ENCODE measurements at places on chromosomes 6 and 20.

DNA sequence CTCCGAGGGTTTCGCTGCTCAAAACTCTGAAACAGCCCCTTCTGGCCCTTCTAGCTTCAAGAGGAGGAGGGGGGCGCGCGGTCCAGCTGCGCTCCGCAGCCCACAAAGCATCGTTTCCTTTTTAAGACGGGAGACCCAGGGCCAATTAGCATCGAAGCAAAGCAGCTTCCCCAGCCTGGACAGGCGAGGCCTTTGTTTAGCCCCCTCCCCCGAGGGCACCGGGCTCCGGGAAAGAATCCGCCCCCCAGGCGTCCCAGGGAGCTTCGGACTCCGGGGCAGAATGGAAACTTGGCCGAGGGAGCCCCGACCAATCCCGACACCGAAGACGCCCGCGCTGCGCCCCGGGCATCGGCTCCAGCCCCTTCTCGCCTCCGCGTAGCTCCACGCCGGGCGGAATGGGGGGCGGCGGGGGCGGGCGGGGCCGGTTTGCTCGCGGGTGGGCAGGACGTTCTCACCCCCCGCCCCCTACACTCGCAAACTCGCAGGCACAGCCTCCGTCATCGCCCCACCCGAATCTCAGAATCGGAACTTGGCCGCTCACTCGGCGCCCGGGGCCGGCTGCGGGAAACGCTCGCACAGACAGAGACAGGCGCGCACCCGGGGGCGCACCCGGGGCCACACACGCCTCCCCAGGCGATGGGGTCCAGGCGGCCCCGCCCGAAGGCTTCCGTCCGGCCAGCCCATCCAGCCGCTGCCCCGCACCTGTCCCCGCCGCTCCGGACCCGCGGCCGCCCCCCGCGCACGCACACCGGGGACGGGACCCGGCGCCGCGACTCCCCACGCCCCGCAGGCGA, 628 bp downstream of the NKAIN4 start:
- DNase-seq: no peak

DNA sequence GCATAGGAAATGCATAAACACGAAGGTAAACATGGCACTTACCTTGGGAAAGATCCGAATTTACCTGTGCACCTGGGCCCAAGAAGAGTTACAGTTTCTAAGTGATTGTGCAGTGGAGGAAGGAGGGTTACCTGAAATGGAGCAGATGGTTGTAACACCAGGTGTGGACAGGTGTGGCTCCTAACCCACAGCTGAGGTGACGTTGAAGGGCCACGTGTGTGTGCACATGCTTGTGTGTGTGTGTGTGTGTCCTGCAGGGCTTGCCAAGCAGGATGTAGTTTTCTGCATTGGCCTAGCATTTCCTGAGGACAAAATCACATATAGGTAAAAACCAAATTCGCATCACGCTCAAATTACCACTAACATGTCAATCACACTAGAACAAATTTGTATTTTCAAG, 240.8 kb downstream of the ANKRD60 start:
- DNase-seq: no peak

- DNase-seq: no peak
Observed at GRCh38 chr6:8829796-8830195, 394.5 kb upstream of the SLC35B3 start.

GRCh38 chr20:58452667-58453255, 62.4 kb downstream of the APCDD1L start:
- no peak for DNase-seq

DNA sequence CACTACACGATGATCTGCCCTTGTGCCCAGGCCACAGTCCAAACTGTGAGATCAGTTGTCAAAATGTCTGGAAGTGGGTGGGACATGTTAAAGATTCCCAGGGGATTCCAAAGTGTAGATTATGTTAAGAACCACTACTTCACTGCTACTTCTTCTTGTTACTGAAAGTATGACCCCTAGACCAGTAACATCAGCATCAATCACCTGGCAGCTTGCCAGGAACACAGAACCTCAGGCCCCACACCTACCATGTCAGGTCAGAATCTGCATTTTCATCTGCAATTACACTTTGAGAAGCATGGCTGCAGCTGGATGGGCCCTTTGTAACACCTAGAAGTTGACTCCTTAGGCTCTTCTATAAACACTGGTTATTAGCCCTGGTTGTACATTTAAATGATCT, 36.1 kb downstream of the RFPL4B start:
- DNase-seq: no peak

DNA sequence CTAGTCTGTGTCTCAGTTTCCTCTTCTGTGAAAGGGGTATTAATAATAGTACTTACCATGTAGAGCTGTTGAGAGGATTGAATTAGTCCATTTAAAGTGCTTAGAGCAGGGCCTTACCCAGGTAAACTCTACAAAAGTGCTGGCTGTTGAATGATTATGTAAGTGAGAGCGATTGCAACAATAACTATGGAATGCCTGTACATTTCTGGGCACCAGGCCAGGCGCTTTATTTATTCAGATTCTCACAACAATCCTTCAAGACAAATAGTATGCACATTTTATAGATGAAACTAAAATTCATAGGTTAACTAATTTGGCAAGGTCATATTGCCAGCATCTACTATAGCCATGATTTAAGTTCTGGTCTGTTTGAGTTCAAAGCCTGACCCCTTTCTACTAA, 78.3 kb upstream of the MMS22L start:
- DNase-seq: no peak

DNA sequence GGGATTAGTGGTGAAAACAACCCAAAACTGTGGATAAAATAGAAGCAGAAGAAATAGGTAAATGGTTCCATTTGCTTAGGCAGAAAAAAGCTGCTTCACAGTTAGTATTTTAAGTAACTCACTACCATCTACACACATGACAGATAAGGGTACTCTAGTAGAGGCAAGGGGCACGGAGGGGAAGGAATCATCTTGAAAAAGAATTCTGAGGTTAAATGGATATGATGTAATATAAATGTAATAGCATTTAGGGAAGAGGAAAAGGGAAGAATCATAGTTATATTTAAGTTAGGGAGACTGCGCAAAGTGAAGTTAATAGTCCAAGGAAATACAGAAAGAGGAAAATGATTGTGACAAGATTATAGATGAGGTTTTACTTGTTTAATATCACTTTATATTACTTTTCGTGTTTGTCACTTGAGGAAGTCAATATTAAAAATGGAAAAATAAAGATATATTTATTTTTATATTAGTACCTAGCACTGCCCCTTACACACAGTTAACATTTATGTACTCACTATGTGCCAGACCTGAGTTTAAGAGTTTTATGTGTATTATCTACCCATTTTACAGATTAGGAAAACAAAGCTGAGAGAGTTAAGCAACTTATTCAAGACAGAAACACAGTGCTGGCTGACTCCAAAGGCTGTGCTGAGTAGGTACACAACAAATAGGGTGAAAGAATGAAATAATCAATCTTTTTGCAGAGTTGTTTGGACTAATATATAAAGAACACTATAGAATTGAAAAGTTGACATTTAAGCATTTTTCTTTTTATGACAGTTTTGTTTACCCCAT, 128.1 kb downstream of the REV3L start:
- no peak for DNase-seq

GRCh38 chr6:116561377-116562018, 7.9 kb downstream of the CALHM4 start:
- peak; percentile 46 for DNase-seq

- DNase-seq: no peak
Observed at GRCh38 chr6:155313602-155314091, 637 bp downstream of the TFB1M start.

GRCh38 chr6:155197932-155198331, 65.9 kb upstream of the CLDN20 start:
- no peak for DNase-seq

GRCh38 chr6:119034827-119035458, 43.5 kb downstream of the FAM184A start:
- DNase-seq: no peak

DNA sequence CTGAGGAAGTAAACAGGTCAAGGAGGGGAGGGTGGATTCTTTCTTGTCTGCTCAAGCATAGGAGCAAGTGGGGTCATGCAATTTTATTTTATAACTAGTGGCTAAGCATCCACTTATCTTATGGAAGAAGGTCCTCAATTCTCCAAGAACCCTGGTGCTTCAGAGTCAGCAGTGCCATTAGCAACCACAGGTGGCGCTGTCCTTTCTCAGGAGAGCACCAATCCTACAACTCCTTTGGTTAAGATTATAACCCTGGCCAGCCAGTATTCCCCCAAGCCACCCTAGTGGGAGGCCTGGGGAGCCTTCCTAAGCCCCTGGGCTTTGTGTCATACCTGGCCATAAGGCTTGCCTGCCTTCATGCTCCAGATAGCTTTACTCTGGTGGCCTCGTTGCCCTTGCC, 60.7 kb downstream of the PCSK2 start:
- DNase-seq: no peak

DNA sequence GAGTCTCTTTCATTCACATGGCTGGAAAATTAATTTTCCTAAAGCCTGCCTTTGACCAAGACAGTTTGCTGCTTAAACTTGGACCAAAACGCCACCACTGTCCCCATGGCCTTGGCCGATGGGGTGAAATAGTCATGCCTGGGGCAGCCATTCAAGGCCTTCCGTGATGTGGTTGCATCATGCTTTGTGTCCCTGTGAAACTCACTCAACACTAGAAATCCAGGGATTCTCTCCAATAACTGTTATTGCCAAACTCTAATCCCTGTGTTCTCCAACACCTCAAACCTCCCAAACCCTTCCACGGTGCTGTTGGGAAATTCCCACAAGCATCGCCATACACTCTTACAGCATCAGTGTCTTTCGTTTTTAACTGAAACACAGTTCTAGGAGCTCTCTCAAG, 1.4 kb upstream of the TXNDC5 start:
- no peak for DNase-seq

GRCh38 chr20:4674672-4675071, 47.0 kb upstream of the PRND start:
- no peak for DNase-seq

- no peak for DNase-seq
Observed at GRCh38 chr20:16476032-16476431, 97.2 kb downstream of the KIF16B start.

DNA sequence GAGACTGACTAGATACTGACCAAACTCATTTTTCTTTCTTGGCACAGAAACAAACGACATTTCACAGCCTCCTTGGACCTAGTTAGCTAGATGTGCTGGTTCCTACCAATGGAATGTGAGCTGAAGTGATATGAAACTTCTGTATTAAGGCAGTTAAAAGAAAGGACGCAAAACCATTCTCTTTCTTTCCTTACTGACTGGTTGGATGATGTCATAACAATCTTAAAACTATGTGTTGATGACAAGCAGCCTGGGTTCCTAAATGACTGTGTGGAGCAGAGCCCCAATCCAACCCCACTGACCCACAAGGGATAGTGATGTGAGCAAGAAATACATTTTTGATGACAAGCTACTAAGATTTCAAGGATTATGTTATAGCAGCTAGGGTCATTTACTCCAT, 35.6 kb downstream of the CEP162 start:
- no peak for DNase-seq

- no peak for DNase-seq
Observed at GRCh38 chr6:454148-454991, 62.8 kb downstream of the IRF4 start.

GRCh38 chr20:3101737-3102574, 17.4 kb upstream of the AVP start:
- DNase-seq: no peak

GRCh38 chr20:1062334-1063010, 55.9 kb upstream of the PSMF1 start:
- DNase-seq: no peak

DNA sequence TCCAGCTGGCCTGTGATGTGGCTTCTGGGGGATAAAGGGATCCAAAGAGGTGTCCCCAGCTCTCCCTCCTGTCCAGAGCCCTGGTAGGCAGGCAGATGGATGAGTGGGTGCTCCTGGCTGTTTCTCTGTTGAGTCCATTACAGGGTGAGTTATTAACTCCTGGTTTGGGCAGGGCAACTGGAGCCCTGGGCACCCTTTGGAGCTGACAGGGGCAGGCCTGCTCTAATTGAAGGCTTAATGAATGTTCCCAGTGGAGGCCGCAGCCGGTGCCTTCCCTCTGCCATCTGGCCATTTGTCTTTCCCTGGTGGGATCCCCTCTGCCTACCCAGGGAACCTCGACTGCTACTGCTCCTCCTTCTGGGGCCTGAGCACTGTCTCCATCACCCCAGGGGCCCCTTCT, 44.7 kb upstream of the MLN start:
- no peak for DNase-seq

GRCh38 chr20:56223352-56223751, 25.2 kb upstream of the MC3R start:
- no peak for DNase-seq

- no peak for DNase-seq
Observed at GRCh38 chr20:63072231-63072791, 65.5 kb upstream of the BHLHE23 start.

GRCh38 chr6:72788188-72788587, 166.3 kb downstream of the KCNQ5 start:
- peak; percentile 28 for DNase-seq

DNA sequence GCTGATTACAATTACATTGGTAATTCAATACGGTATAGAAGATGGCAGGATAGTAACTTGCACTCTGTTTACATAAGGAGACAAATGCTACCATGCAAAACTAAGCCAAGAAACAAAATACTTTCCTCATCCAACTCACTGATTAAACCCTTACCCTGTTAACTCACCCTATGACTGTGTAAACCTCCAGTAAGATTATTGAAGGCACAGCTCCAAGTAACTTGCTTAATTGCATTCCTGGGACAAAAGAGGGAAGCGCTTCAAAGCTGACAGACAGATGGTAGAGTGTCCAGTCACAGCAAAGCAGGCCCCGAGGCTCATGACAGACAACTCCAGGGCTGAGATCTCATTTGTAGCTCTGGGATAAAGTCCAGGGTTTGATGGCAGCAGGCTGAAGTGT, 6.9 kb upstream of the KIF16B start:
- DNase-seq: no peak

- DNase-seq: no peak
Observed at GRCh38 chr6:39170860-39171259, 55.9 kb upstream of the SAYSD1 start.

DNA sequence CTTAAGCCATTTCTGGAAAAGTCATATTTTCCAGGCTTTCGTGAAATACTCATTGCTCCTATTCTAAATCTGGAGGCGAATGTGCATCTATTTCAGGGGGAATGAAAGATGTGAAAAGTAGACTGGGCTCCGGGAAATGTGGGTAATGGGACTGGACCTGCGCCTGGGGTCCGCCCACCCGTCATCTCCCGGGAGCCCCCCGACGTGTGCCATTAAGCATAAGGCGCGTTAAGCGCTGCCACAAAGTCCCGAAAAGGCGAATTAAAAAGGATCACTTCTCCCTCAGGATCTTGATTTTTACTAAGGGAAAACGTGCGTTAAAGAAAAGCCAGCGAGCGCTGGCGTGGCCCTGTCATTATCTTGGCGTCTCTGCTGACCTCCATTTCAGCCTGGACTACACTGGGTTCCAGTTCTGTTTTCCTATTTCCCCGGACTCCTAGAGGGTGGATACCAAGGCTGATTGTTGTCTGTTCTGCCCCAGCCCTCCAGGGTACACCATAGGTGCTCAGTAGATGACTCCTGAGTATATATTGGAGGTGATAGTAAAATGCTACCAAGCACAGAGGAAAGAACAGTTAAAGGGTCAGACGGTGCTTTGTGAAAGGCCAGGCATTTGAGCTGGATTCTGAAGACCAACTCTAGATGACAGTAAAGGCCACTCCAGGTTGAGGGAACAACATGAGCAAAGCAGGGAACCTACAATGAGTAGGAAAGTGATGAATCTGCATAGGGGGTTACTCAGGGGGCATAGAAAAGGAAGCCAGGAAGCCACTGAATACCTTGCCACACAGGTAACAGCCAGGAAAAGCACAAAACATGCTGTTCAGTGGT, 89.2 kb upstream of the ARID1B start:
- no peak for DNase-seq
